ENCODE measurements at places on chromosomes 7 and 10.

DNA sequence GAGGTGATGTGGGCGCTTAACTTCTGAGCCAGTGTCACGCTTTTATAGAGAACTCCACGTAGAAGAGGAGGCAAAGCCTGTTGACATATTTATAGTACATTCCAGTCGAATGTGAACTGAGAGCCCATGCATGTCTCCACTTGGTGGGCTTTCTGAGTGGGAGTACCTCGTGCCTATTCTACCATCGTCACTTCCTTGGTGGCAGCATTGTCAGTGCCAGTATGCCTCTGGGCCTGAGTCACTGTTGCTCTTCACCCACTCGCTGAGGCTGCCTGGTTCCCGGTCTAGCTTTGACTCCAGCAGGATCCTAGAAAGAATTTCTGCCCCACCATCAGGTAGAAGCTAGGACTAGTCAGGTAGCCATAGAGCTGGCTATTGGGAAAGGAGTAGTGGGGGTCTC lies 30.0 kb upstream of the CDH23 start:
- no peak for DNase-seq

- DNase-seq, result no peak
These were observed 53.5 kb upstream of the FRMD4A start for GRCh38 chr10:14384116-14384730.

GRCh38 chr7:101940830-101941229 lies 123.4 kb downstream of the CUX1 start:
- DNase-seq, result no peak

- no peak for DNase-seq
These were observed 63.4 kb downstream of the RAMP3 start for GRCh38 chr7:45220846-45221618.

DNA sequence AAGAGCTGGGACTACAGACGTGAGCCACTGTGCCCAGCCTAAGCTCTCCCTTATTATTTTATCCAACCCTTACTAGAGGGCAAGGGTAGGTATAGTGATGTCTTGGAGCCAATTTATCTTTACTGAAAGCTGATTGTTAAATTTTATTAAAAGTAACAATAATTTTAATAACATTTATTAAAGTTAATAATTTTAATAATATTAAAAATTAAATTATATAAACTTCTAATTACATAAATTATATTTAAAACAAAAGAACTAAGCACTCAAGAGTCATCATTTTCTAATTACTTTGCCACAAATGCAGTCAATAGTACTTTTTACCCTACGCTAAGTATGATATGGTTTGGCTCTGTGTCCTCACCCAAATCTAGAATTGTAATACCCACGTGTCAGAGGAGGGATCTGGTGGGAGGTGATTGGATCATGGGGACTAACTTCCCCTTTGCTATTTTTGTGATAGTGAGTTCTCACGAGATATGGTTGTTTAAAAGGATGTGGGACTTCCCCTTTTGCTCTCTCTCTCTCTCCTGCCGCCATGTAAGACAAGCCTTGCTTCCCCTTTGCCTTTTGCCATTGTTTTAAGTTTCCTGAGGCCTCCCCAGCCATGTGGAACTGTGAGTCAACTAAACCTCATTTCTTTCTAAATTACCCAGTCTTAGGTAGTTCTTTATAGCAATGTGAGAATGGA lies 58.4 kb upstream of the ETV1 start:
- no peak for DNase-seq

GRCh38 chr10:17683541-17683940 lies 39.6 kb downstream of the STAM start:
- DNase-seq, result no peak

DNA sequence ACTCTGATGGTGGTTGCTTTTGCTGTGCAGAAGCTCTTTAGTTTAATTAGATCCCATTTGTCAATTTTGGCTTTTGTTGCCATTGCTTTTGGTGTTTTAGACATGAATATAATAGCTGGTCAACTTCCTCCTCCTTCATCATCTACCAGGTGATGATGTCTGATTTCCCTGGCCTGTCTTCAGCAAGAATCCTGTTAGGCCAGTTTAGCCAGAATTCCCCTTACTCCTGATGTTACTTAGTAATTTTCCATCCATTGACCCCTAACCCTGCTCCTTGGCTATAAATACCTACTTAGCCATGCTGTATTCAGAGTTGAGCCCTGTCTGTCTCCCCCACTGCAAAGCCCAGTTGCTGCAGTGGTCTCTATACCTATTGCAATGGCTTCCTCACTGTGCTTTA lies 91.4 kb downstream of the ZNF777 start:
- DNase-seq, result no peak

GRCh38 chr10:11610826-11611247 lies 613 bp downstream of the USP6NL start:
- DNase-seq, result no peak

DNA sequence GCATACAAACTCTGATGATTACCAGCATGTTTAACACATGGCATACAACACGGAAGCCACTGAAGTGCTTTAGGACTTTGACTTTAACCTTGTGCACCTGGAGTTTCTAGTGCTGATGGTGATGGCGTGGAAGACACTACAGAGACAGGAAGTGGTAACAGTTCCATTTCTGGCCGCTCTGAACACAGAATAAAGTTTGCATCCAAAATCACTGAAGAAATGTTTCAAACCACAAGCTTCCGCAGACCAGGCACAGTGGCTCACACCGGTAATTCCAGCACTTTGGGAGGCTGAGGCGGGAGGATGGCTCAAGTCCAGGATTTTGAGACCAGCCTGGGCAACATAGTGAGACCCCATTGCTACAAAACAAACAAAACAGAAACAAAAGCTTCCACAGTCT lies 40.3 kb upstream of the TNPO3 start:
- DNase-seq, result no peak

- no peak for DNase-seq
These were observed 169.4 kb downstream of the AKR1D1 start for GRCh38 chr7:138245682-138246081.

GRCh38 chr7:90791596-90791995 lies 195.5 kb downstream of the CDK14 start:
- no peak for DNase-seq

DNA sequence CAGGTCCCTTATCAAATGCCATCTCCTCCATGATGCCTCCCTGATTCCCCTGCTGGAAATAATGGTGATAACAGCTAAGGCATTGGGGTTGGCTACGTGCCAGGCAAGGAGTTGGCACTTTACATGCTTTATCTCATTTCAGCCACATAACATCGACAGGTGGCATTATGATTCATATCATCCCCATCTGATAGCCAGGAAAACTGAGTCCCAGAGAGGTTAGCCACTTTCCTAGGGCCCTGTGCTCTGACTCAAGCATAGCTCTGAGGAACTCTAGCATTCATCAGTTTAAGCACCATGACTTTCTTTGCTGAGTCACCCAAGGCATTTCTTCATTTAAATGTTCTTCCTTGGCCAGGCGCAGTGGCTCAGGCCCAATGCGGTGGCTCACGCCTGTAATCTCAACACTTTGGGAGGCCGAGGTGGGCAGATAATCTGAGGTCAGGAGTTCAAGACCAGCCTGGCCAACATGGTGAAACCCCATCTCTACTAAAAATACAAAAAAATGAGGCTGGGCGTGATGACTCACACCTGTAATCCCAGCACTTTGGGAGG lies 6.6 kb downstream of the LEP start:
- no peak for DNase-seq

DNA sequence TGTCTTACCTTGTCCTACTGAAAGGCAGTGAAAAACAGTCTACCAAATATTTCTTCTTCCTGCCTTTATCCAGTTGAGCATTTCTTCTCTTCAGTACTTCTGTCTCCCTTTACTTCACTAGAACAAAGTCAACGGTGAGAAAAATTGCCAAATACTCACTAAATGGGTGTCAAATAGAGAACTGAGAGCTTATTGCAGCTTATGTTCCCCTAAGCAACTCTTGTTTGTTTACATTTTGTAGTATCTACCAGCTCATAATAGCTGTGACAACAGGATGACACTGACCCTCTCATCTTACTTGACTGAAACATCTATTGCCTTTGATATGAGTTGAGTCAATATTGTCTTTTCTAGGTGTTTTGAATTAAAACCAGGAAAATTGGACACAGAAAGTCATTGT lies 327.9 kb upstream of the SORCS1 start:
- DNase-seq, result no peak

DNA sequence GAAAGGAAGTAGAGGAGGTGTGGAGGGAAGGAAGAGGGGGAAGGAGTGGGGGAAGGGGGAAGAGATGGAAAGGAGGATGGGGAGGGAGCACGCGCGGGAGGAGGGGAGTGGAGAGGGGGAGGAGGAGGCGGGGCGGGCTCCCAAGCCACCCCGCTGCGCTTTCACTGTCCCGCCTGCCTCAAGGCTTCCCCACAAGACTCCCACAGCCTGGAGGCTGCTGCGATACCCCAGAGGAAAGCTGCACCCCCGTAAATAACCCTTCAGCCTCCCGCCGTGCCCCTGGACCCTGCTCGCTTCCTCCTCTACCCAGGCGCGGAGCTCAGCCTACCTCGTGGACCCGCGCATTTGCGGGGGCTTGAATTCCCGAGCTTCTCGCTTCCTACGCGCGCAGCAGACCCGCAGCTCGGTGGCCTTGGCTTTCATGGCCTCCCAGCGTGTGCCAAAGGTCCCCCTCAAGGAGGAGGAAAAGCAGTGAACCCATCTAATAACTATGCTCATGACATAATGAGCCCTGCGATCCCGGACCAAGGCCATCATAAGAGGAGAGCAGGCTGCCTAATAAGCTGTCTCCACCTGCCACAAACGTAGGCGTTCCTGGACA lies at the start of gene C10orf67:
Gene C10orf67 (minus strand): TSS at position 557 of the 601 bp plus-strand sequence. CDS start 23 bp downstream, at position 534.
- DNase-seq, result peak; percentile 9

- peak; percentile 9 for DNase-seq
These were observed 134.3 kb upstream of the ASAH2 start for GRCh38 chr10:50385624-50386023.

GRCh38 chr10:112677689-112678088 lies 230.7 kb downstream of the VTI1A start:
- DNase-seq, result no peak
